ENCODE measurements at places on chromosomes 7 and 10. TPM values are rescaled to one million over a fixed set of nuclear protein-coding genes. Genes with fewer than 3 reads are reported as not detected.

Gene C10orf88
- 8.9 TPM for total RNA-seq

Gene PURB
- total RNA-seq: 33.2 TPM

Gene GIMAP2
- 3.2 TPM for total RNA-seq

Gene PDE6C
- not detected for total RNA-seq

Gene SLC26A3
- 1.5 TPM for total RNA-seq

Gene ATAD1
- total RNA-seq: 31.6 TPM

Gene CHAT
- not detected for total RNA-seq

DNA sequence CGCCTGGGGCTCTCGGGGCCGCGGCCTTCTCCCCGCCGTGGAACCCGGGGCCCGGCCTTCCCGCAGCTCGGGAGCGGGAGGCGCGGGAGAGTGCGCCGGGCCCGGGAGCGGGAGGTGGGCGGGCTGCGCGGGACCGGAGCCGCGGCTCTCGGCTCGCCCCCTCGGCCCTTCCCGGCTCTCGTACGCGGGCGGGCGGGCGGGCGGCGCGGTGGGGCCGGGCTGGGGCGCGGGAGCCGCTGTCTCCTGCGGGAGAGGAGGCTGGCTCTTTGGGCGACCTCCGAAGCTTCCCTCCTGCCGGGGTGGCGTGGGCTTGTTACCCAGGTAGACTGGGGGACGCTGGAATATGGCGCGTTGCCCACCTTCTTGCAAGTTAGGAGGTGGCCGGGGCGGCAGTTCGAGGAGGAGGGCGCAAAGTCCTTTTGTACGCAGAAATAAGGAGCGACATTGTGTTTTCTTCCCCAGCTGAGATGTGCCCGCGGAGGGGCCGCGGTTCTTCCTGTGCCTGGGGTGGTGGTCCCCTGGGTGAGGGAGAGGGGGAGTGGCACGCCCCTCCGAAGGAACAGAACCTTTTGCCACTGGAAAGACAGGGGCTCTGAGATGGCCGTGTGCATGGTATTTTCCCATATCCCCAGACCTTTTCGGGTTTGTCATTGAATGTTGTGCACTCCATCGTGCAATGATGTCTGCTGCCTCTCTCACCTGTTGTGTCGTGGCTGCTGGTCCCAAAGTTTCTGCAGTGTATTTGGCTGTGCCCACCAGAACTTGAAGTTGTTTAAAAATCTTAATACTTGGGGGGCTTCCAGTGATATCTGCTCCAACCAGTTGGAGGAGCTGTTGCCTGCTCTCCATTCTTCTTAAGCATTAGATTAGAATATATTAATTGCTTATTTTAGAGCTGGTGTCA, 844 bp downstream of the NRF1 start:
- H3K4me1 ChIP-seq: peaks cover 46% of the 10 kb centered on the region
- H3K27me3 ChIP-seq: no peaks in the 10 kb centered on the region
- H3K27ac ChIP-seq: peak overlapping the region; percentile 96
- peak; percentile 81 for DNase-seq
- H3K36me3 ChIP-seq: no peaks in the 10 kb centered on the region

GRCh38 chr7:91655656-91656055, 224.8 kb downstream of the MTERF1 start:
- DNase-seq: no peak
- H3K4me1 ChIP-seq: peaks cover 11% of the 10 kb centered on the region
- no peak overlapping the region for H3K27ac ChIP-seq

DNA sequence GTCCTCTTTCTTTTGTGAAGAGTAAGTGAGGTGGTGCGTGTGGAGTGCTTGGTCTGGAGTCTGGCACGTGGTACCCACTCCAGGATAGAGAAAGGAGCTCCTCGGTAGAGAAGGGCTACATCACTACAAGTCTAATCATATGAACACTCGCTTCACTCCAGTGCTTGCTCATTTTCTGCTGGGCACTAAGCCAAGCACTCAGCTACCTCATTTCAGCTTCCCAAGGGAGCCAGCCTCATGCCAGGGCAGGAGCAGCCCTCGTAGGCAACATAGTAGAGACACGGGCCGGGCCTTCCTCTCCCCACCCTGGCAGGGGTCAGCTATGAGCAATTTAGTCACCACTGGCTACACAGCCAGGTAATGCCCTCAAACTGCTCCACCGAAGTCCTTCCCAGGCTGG, 11.4 kb upstream of the HSPA12A start:
- H3K36me3 ChIP-seq: no peaks in the 10 kb centered on the region
- H3K4me3 ChIP-seq: no peak overlapping the region
- no peak overlapping the region for H3K27ac ChIP-seq

GRCh38 chr7:56074371-56074791, 10.3 kb downstream of the SUMF2 start:
- DNase-seq: peak; percentile 90
- no peak overlapping the region for H3K27ac ChIP-seq

GRCh38 chr7:77904252-77904651, 105.7 kb downstream of the PHTF2 start:
- H3K27me3 ChIP-seq: no peaks in the 10 kb centered on the region
- no peak for DNase-seq
- H3K4me1 ChIP-seq: no peaks in the 10 kb centered on the region
- no peak overlapping the region for H3K4me3 ChIP-seq

GRCh38 chr7:85052056-85052737, 134.7 kb downstream of the SEMA3D start:
- H3K4me3 ChIP-seq: no peak overlapping the region
- no peaks in the 10 kb centered on the region for H3K4me1 ChIP-seq
- no peak for DNase-seq
- no peaks in the 10 kb centered on the region for H3K27me3 ChIP-seq
- H3K27ac ChIP-seq: no peak overlapping the region
- no peaks in the 10 kb centered on the region for H3K36me3 ChIP-seq

DNA sequence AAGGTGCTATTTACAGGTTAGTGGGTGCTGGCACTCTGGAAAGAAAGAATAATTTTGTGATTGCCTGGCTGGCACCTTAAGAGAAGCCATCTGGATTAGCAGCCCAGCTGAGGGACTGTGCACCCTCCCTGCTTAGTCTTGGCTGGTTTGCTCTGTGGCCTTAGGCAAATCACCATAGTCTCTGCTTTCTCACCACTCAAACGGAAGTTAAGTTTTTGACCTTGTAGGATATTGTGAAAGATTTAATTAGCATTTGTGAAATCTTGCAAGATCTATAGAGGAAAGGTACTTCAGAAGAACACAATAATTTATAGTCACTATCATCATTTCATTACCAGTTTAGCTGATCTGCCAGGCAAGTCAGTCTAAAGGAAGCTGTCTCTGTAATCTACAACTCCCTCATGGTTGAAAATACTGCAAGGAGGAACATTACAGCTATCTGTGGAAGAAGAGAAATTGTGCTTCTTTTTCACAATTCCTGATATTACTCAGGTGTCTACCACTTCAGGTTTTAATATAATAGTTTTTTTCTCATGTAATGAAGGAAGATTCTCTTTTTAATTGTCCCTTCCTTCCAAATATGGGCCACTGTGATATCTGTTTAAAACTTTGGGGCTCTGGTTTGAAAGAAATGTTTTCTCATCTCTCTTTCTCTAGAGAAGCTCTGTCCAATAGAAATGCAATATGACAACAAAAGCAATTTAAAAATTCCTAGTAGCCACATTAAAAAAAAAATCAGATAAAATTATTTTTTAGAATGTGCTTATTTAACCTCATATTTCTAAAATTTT, 219.6 kb downstream of the PTEN start:
- no peaks in the 10 kb centered on the region for H3K36me3 ChIP-seq
- DNase-seq: no peak
- no peak overlapping the region for H3K27ac ChIP-seq
- peaks cover 11% of the 10 kb centered on the region for H3K4me1 ChIP-seq
- H3K4me3 ChIP-seq: no peak overlapping the region
- H3K27me3 ChIP-seq: no peaks in the 10 kb centered on the region

DNA sequence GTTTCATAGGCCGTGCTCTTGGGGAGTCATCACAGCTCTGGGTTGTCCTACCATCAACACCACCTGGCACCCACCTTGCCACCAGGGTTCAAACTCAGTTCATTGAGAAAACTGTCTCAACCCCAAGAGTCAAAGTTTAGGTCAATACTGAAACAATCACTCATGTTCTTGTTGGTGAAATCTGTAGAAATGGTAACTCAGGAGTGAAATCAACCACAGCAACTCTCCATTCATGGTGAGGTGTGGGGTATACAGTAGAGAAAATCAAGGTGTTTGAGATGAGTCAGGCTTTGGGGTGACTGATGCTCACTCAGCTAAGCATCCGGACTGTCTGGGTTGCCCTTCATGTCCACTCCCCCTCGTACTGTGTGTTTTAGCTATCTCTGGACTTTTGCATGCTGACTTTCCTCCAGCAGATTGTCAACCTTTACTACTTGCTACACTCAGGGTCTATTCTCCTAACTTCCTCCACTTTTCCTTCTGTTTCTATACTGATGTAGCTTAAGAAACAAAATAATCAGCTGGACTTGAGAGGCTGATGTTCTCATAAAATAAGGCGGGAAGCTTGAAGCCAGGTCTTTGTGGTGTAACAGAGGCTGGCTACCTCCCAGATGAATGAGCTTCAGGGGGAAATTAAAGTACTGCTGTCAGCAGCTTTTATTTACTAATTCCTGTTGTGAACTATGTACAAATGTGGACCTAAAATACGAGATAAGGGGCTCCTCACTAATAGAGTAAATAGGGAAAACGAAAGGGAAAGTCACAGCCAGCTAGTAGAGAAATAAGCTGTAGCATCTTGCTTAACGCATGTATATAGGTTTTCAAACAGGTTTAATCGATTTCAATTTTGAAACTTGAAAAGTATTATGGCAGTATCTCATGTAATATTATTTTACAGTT, 173.6 kb upstream of the AKR1E2 start:
- no peaks in the 10 kb centered on the region for H3K36me3 ChIP-seq
- no peak overlapping the region for H3K4me3 ChIP-seq
- no peak overlapping the region for H3K27ac ChIP-seq
- no peak for DNase-seq
- H3K4me1 ChIP-seq: peaks cover 29% of the 10 kb centered on the region

GRCh38 chr10:51369903-51370302, 295.6 kb downstream of the PRKG1 start:
- H3K4me1 ChIP-seq: no peaks in the 10 kb centered on the region
- no peak overlapping the region for H3K4me3 ChIP-seq
- DNase-seq: no peak
- H3K27me3 ChIP-seq: no peaks in the 10 kb centered on the region
- no peaks in the 10 kb centered on the region for H3K36me3 ChIP-seq
- H3K27ac ChIP-seq: no peak overlapping the region
